NCI-H1092 (cell line): ENCODE measurements at places on chromosomes 1 and 21.
A peak's percentile ranks its signal among the peaks of the same experiment; 100 is the strongest.

GRCh38 chr1:89637496-89637895 lies 4.6 kb downstream of the LRRC8C start:
- no peak for DNase-seq

- DNase-seq: no peak
These were observed 6.2 kb downstream of the C1orf210 start for GRCh38 chr1:43279161-43279560.

DNA sequence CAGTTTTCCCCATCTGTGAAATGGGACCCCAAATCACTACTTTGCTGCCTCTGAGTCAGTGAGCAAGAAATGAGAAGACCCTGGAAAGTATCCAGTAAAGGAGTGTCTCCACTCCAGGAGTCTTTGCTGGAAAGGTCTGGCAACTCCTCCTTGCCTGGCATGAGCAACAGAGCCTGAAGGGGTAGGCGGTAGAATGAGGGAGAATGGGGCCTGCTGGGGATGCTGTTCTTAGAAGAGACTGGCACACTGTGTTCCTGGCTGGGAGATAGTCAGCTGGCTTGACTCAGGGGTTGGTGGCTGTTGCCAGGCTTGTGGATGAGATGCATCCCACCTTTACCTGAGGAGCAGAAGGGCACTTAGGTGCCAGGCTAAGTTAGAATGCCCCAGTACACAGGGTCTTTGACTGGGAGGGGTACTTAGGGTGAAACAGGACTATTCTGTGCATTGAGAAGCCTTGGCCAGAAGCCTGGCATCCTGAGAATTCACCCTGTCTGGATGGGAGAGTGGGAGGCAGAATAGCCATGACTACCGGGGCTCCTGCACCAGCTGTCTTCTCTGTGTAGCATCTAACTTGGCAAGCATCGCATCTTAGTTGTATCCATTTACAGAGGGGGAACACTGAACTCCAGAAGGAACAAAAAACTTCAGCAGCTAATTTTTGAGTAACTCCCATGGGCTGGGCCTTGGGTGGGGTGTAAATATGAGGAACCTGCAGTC lies 2.5 kb downstream of the MFSD2A start:
- no peak for DNase-seq

DNA sequence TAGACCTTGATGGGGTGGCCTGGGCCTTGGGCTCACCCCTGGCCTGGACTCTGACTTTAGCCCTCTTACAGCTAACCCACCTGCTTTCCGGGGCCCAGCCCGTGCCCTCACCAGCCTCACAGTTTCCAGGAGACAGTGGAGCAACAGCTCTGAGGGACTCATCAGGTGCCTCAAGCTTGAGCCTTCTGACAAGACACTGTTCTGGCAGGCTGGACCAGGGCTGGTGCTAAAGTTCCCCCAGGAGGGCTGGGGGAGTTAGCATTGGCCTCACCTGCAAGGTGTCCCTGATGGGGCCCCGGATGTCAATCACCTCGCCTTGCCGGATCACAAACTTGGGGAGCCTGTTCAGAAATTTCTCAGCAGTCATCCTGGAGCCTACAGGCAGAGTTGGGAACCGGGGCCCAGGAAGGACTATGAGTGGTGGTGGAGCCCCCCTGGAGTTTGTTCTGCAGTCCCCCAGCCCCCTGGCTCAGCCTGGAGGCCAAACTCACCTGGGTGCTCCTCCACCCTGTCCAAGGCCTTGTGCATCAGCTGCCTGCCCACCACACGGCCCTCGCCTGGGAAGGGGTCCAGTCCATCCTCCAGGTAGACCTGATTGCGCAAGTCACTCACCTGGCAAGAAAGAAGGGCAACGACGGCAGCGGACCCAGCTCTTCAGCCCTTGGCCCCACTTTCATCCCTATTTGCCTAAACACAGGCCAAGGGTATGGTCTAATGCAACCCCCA lies 4.1 kb downstream of the SH3BGRL3 start:
- no peak for DNase-seq

- no peak for DNase-seq
These were observed 45.8 kb downstream of the NR5A2 start for GRCh38 chr1:200073286-200073637.

DNA sequence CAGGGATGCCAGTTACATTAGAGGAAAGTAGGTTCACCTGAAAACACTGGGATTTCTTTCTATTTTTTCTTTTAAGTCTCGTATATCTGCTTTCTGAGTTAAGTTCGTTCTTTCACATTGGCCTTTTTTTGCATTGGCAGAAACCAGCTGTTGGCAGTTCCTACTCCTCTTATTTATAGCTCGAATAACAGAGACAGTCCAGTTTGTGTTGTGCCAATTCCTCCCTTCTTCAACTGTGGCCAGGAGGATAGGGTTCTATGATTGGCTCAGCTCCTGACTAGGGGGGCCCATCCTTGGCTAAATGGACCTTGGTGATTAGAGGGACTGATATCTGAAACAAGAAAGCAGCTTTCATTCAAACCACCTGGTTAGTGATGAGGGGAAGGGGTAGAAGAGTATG lies 115.8 kb downstream of the RPS6KC1 start:
- DNase-seq: no peak

DNA sequence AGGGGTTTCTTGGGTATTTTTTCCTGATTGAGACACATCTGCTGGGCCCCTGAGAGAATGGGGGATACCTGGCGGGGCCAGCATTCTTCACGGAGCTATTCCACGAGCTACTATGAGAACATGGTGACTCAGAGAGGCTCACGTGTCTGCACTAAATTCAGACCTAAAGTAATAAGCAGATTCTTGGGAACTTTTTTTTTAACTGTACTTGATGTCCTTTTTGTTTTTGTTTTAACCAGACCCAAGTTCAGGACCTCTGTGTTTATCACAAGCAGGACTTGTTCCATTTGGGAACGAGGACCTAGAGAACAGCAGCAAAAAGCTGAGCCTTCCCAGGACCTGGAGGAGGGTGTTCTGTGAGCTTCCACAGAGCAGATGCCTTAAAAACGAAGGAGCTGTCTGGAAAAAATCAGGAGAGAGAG lies 44.0 kb downstream of the EVA1C start:
- no peak for DNase-seq

DNA sequence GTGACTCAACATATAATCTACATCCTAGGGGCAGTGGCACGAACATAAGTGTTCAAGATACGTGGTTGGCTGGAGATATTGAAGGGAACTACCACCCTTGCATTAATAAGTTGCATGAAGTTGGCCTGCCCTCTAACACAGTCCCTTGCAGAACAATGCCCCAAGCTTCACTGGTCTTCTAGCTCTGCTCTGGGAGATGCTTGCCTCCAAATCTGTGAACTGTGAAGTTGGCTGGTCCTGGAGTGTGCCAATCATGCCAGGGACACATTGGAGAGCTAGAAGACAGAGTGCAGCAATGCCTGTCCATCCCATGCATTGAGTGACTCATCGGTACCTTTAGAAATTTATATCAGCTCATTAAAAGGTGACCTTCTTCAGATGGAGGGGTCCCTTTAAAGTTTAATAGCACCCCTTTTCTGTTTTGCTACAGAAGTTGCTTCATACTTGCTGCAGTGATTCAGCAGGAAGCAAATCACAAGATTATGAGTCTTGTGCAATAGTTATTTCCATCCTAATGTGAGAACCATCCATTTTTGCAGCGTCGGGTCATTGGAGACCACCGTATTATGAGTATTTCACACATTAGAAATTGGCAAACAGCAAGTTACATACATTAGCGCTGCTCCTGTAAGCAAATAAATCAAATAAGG lies 55.2 kb upstream of the KAZN start:
- no peak for DNase-seq

DNA sequence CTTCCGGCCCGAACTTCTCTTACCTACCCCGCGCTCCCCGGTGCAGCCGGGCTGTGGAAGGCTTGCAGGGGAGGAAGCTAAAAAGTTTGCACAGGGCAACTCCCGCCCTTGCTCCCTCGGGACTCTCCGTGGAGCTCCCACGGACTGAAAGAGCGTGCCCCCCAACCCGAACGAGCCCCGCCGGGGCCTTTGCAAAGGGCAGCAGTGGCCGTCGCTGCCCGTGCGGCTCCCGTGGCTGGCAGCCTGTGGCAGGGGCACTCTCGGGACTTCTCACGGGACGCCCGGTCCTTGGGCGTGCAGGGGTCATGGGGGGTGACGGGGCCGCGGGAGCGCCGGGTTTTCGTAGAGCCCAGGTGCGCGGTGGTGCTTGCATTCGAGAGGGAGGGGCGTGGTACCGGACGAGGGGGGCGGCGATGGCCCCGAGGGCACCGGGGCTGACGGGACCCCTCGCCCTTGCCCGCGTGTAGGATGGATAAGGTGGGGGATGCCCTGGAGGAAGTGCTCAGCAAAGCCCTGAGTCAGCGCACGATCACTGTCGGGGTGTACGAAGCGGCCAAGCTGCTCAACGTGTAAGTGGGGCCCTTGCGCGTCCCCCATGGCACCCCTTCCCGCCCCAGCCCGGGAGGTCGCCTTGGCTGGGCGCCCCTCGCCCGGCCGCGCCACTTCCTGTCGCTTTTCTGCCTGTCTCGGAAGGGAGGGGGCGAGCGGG lies 711 bp downstream of the GADD45A start:
- DNase-seq: no peak

GRCh38 chr1:14113841-14114567 lies 414.0 kb downstream of the PRDM2 start:
- peak; percentile 49 for DNase-seq

GRCh38 chr1:197884173-197884572 lies 18.3 kb upstream of the C1orf53 start:
- DNase-seq: no peak

DNA sequence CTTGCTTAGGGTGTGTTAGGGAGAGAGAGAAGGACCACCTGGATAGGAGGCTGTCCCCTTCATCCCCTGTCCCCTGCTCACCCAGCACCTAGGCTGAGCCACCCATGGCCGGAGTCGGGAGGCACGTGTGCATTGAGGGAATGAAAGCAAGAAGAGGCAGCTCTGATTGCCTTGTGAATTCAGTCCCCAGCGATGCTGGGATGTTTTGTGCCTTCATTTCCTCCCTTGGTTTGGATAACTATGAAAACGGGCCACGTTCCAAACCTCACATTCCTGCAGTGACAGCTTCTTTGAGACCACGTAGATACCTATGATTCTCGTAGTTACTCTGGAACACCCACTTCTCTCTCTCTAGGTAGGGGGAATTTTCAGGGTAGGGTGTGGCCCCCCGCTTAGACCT lies 67.1 kb downstream of the MAN1C1 start:
- DNase-seq: no peak

DNA sequence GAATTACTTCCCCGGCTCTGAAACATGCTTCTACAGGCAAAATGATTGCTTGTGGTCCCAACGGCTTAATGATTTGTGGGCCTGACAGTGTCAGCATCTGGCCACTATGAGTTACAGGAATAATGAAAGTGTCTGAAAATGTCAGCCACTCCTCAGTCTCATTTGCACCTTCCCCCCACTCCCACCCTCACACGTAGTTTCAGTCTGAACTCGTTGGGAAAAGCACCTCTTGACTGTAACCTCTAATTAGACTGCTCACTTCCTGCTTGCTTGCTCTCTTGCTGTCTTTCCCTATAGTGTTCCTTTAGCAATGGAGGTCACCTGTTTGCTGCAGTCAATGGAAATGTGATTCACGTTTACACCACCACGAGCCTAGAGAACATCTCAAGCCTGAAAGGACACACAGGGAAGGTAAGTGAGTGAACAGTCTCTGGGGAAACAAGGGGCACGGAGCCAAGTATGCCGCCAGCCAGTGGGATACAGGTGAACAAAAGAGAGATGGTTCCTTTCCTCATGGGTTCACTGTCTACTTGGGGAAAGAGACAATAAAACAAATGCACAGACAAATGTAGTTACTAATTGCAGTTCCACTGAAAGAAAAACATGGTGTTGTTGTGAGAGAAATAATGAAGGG lies 27.1 kb downstream of the CFAP57 start:
- peak; percentile 51 for DNase-seq

GRCh38 chr1:93588206-93588605 lies 93.4 kb downstream of the BCAR3 start:
- no peak for DNase-seq

GRCh38 chr1:158969855-158970254 lies 38.5 kb downstream of the PYHIN1 start:
- no peak for DNase-seq

DNA sequence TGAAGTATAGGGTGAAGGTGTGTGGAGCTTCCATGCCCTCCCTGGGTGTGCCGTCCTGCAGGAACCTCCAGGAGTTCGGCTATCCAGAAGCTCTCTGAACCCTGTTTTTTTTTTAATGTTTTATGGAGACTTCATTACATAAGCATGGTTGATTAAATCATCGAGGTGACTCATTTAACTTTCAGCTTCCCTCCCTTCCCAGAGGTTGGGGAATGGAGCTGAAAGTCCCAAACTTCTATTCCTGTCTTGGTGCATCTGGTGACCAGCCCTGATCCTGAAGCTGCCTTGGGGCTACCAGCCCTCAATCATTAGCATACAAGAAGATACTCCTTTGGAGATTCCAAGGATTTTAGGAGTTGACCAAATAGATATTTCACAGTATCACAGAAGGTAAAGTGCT lies 9.5 kb downstream of the RRP15 start:
- no peak for DNase-seq

DNA sequence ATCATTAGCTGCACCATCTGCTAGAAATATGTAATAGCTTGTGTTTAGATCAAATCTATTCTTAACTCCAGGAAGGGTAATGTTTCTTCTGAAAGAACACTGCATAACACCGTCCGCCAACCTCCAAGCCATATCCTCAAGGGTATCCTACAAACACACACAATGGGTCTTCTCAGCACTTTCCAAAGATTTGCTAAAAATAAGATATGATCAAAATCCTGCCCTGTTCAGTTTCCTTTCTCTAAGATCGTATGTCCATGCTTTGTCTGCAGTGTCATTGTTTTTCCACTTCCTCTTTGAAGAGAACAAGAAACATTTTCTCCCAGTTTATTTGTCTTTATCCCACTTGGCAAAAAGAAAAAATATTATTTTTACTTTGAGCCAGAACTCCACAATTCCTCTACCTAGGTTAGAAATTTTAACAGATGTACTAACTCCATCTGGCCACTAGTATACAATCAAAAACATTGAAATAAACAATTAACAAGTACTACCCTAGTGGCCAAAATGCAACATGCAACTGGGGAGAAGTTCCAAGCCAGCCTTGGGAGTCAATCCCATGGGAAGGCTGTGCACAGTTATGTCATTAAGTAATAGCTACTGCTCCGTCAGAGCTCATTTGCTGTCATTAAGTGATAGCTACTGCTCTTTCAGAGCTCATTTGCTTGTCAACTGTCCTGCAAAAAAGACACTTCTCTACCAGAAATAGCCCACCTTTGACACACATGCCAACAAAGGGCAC lies 37.8 kb downstream of the FRRS1 start:
- no peak for DNase-seq

- no peak for DNase-seq
These were observed 67.1 kb downstream of the ZNF281 start for GRCh38 chr1:200342511-200343311.

DNA sequence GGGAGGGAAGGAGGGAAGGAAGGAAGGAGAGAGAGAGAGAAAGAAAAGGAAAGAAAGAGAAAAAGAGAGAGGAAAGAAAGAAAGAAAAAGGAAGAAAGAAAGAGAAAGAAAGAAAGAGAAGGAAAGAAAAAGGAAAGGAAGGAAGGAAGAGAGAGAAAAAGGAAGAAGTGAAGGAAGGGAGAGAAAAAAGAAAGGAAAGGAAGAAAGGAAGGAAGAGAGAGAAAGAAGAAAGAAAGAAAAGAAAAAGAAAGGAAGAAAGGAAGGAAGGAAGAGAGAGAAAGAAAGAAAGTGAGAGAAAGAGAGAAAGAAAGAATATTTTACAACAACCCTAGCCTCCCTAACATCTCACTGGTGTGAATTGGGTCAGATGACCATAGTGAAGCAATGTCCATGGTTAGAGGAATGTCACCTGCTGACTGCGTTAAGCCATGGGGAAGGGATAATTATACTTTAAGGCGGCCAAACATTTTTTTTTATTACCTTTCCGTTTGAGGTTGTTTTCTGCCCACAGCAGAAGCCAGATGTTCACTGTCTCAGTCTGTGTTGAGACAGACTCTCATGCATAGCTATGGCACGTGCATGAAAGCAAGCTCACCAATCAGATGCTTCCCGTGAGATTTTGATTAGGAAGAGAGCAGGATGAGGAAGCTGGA lies 76.4 kb downstream of the SNRPE start:
- no peak for DNase-seq
